Stimulated activated CD8-positive, alpha-beta memory T cell treated with anti-CD3 and anti-CD28 coated beads, Interleukin-7, amount 100 ng/mL, for 24 hours (primary cell): ENCODE measurements at places on chromosomes 12 and 14.

GRCh38 chr14:61388976-61389576, 67.7 kb downstream of the PRKCH start:
- DNase-seq = no peak

DNA sequence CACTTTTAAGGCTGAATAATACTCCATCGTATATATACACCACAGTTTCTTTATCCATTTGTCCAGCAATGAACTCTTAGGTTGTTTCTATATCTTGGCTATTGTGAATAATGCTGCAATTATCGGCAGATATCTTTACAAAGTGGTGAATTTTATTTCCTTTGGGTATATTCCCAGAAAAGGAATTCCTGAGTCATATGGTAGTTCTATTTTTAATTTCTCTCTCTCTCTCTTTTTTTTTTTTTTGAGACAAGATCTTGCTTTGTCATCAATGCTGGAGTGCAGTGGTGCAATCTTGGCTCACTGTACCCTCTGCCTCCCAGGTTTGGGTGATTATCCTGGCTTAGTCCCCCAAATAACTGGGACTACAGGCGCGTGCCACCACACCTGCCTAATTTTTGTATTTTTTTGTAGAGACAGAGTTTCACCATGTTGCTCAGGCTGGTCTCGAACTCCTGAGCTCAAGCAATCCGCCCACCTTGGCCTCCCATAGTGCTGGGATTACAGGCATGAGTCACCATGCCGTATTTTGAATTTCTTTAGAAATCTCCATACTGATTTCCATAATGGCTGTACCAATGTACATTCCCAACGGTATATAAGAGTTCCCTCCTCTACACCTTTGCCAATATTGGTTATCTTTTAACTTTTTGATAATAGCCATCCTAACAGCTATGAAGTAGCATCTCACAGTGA, 98.4 kb downstream of the EFCAB11 start:
- DNase-seq = no peak

- DNase-seq = no peak
These were observed 49.7 kb downstream of the TRMT5 start for GRCh38 chr14:60931218-60931617.

DNA sequence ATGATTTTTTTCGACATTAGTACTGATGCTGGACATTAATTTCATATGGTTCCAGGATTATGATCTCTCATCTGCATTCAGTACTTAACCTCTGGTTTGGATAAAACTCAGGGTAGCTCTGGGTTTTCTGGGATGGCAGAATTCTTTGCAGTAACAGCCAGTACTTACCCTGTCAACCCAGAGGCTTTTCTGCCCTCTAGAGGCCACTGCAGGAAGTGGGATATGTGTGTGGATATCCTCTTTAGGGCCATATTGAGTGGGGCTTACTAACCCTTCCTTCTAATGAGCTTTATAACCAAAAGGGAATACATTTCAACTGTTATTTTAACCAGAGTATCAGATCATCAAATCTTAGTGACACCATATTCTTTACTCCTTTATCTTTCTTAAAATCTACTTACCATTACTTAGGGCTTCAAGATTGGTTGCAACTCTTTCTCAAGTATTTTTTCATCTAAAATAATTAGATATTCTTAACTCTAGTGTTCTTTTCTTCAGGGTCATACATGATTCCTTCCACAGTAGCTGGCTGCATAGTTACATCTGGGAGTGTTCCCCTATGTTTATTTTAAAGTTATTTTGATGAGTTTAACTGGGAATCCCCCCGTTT, 488.0 kb upstream of the STXBP6 start:
- DNase-seq = no peak

GRCh38 chr12:3274664-3275063, 197.5 kb downstream of the TSPAN9 start:
- no peak for DNase-seq

- DNase-seq = no peak
These were observed 14.8 kb downstream of the MMP14 start for GRCh38 chr14:22850944-22851764.

- DNase-seq = no peak
These were observed 8.7 kb downstream of the SHMT2 start for GRCh38 chr12:57237932-57238853.

DNA sequence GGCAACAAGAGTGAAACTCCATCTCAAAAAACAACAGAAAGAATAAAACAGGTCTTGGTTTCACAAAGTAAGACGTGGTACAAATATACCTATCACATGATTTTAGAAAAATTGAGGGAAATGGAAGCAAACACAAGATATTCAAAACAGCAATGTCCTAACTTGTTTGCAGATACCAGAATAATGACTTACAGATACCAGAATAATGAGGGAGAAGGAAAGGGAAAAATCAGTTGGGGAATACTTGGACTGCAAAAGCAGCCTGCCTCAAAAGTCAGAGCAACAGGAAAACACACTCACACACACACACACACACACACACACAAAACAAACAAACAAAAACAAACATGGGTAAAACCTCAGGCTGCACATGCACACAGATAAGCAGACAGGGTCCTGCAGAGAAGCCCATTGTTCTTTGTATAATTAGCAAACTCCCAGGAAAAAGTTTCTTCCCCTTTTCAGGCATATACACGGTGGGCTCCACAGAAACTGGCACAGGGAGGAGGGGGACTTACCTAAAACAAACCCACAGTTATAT, 65.7 kb upstream of the CAPRIN2 start:
- no peak for DNase-seq

DNA sequence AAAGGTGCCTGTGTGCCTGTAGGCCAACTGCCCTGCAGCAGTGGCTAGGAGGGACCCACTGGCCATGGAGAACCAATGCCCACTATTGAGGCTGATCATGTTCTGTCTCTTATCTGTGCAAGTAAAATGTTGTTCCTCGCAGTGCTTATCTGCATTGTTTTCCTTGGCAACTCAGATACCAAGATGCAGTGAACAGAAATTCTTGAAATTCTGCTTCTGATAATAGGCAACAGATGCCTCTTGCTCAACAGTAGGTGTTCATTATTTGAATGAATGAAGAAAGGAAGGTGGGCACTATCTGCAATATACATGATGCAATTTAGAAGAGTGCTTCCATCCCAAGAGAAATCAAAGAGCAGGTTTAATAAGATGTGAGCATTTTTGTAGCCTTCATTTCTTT, 232.2 kb downstream of the NUAK1 start:
- DNase-seq = no peak

GRCh38 chr12:91074154-91074709, 16.4 kb upstream of the KERA start:
- no peak for DNase-seq

- DNase-seq = no peak
These were observed 1.0 kb downstream of the IGFBP6 start for GRCh38 chr12:53098354-53098981.

DNA sequence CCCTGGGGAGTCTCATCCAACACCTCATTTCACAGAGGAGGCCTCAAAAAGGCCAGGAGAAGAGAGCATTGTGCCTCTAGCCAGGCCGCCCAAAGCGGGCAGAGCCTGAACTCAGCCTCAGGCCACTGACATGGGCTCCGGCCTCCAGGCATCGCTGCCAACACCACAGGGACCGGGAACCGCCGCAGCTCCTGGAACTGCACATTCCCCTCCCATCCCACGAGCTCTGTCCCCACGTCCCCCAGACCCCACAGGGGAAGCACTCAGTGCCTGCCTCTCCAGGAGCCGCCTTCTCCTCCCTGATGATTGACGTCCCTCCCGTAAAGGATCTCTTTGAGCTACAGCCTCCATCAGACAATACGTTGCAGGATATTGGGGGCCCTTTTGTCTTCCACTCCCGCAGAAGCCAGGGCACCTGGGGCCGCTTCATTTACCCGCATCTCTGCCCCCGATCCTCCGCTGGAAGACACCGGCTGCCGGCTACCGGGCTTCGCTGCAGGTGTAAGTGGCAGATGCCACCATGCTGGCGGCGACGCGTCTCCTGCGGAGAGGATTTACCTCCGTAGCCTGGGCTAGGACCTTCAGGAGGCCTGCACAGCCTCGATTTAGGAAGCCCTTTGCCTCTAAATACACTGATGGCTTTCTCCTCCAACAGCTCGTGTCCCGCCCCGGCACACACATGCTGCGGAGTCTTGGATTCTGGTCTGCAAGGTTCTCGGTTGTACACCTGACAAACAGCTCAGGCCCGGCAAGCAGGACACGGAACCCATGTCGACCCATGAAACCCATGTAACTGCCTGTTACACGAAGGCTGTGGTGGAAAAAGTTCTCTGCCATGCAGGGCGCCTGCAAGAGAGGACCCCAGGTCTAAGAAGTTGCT, 104.8 kb downstream of the RIMBP2 start:
- no peak for DNase-seq

- no peak for DNase-seq
These were observed 392.9 kb downstream of the ZFP36L1 start for GRCh38 chr14:68399971-68400370.

DNA sequence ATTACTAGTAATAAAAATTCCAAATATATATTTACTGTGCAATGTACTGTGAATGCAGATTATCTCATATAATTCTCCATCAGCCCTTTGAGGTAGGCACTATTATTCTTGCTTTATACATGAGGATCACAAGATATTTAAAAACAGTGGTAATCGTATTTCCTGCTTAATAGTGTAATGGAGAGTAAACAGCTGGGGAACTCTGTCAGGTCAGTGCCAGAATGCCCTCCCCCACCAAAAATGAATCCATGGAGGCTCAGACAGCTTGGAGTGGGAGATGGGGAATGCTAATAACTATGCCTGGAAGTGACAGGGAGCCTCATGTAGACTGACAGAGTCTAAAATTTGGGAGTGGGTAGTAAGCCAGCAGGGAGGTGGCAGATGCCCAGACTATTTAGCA, 153.6 kb downstream of the PAH start:
- DNase-seq = no peak

DNA sequence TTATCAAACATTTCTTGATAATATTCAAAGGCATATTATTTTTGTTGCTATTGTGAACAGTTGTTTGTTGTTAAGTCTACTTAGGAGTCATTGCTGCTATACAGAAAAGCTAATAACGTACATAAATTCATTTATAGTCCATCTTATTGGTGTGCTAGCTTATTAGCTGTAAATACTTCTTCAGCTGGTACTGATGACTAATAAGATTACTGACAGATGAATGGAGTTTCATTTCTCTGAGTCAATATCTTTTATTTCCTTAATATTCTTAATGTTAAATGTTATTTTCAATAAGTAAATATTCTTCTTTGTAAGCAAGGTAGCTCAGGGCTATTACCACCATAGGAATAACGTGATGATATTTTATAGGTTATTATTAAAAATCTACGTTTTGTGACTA, 139.4 kb upstream of the SLCO1C1 start:
- DNase-seq = no peak

DNA sequence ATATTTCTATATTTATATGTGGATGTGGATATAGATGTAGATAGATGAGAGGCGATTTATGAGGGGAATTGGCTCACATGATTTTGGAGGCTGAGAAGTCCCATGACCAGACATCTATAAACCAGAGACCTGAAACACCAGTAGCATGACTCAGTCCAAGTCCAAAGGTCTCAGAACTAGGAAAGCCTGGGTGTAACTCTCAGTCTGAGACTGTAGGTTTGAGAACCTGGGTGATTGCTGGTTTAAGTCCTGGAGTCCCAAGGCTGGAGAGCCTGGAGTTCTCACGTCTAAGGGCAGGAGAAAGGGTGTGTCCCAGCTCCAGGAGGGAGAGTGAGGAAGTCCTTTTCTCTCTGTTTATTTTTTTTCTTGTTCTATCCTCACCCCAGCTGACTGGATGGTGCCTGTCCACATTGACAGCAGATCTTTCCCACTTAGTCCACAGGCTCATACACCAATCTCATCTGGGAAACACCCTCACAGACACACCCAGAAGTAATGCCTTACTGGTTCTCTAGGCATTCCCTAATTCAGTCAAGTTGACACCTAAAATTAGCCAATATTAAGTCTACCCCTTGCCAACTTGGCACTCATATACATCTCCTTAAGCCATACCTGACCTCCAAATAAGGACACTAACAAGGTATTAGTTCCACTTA, 45.4 kb downstream of the EMP1 start:
- DNase-seq = no peak

DNA sequence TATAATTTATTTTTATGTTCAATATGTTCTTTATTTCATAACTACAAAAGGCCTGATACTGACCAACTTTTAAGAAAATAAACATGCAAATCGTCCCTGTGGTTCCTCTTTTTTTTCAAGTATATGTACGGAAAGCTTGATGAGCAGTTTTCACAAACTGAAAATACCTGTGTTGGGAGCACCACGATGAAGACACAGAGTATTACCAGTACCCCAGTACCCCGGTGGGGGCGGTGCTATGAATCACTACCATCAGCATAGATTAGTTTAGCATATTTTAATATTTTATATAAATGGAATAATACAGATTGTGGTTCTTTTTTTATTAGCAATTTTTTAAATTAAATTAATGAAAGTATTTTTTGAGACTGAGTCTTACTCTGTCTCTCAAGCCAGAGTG, 7.0 kb downstream of the B4GALNT3 start:
- no peak for DNase-seq

DNA sequence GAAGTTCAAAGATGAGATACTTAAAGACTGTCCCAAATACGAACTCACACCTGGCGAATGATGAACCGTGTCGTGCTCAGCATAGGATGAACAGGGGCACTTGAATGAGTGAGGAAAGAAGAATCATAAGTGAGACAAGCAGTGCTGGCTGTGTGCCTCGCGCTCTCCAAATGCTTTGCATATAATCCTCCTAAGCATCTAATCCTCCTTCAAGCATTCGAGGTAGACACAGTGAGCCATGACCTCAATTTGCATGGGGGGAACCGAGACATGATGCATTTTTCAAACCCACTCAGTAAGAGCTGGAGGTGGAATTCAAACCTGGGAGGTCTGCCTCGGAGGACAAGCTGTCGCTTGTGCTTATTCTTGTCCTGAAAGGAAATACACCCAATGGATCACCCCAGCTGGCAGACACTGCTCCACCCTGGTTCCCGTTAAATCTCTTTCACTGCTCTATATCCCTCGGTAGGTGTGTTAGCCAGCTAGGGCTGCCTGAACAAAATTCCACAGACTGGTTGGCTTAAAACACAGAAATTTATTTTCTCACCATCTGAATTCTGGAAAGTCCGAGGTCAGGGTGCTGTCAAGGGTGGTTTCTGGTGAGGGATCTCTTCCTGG, 274.0 kb downstream of the SLC15A4 start:
- no peak for DNase-seq

GRCh38 chr14:103696466-103697071, 18.7 kb downstream of the XRCC3 start:
- no peak for DNase-seq

DNA sequence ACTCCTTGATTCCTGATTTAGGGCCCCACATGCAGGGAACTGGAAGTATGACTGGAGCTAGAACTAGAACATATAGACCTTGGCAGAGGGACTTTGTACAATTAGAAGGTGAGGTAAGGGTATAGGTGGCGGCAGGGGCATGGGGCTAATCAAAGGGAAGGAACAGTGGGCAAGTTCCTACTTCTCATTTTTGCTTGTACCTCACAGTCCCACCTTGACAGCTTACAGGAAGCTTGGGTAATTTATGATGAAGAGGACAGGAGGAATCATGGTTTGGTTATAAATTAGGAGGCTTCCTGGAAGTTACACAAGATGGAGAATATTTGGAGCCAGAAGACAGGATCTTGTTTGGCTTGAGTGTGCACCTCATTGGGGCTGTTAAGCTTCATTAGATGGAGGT, 33.4 kb downstream of the SUSD6 start:
- no peak for DNase-seq
